Activated CD4-positive, alpha-beta T cell treated with anti-CD3 and anti-CD28 coated beads for 36 hours (primary cell): ENCODE measurements at places on chromosomes 2 and 18.

DNA sequence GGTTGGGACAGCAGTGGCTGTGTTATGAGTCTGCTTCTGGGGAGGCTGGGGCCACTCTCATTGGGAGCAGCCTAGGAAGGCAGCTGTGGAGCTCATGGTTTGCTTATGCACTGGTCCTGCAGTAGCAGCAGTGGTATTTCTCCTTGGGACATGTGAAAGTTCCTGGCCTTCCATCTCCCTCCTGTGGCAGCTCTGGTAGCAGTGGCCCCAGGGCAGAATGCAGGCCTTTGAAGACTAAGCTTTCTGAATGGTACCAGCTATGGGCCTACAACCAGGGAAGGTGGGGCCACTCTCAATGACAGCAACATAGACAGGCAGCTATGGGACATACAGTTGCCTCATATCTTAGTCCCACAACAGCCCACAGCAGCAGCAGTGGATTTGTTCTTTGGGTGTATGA lies 117.3 kb upstream of the VWC2L start:
- DNase-seq = no peak

DNA sequence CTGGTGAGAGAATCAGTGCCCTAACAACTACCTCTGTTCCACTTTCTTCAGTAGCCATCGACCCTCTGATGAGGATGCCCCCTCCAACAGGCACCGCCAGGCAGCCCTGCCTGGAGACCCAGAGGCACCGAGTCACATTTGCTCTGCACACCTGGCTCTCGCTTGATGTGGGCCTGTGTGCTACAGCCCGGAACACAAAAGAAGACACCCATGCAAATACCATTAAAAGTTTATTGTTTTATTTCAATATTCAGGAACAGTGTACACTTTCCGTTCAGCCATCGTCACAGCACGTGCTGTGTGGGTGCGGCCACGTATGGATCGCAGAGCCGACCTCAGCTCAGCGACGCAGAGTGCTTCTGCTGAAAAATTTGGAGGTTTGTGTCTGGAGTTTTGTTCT lies 154.0 kb downstream of the MBP start:
- no peak for DNase-seq

GRCh38 chr18:26181343-26181826 lies 44.9 kb upstream of the TAF4B start:
- no peak for DNase-seq

GRCh38 chr2:1748176-1748740 lies 3.9 kb upstream of the PXDN start:
- no peak for DNase-seq

- no peak for DNase-seq
These were observed 73.5 kb downstream of the FIGN start for GRCh38 chr2:163662141-163662780.

GRCh38 chr2:121376535-121377250 lies 91.7 kb upstream of the TFCP2L1 start:
- no peak for DNase-seq

DNA sequence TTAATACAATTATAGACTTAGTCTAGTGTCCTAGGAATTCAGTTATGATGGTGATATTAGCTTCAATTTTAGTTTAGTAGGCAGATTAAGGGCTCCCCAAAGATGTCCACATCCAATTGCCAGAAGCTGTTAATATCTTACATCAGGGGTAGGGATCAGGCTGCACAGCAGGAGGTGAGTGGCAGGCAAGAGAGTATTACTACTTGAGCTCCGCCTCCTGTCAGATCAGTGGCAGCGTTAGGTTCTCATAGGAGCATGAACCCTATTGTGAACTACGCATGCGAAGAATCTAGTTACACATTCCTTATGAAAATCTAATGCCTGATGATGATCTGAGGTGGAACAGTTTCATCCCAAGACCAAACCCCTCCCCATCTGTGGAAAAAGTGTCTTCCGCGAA lies 54.9 kb downstream of the NYAP2 start:
- no peak for DNase-seq

DNA sequence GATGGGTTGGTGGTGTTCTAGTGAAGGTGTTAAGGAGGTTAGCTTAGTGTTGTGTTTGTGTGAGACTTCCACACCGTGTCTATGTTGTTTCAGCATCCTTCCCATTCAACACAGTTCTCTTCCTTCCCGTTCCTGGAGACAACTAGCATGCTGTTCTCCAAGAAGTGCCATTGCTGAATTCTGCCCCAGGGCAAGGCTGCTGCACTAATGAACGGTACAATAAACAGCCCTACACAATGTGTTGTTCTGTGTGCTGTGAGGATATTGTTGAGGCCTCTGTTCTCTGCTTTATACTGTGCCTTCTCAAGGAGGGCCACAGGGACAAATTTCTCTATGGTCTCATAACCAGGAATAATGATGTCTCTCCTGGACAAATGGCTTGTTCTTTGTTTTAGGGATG lies 39.8 kb upstream of the ZEB2 start:
- DNase-seq = no peak

DNA sequence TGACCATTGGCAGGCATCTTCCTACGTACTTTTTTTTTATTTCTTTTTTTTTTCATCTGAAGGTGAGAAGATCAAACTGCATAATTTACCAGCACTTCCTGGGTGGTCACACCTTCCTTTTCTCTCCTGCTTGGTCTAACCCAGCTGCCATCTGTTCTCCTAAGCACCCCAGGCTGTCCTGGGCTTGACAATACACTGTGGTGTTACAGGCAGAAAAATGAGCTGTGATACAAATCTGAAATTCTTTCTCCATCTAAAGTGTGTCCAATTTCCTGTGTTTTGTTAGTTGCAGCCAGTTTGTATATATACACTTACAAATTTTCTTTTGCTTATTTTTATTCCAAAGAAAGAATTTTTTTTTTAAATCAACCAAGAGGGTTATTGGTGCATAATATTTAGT lies 786.0 kb upstream of the ZEB2 start:
- DNase-seq = no peak

- DNase-seq = no peak
These were observed 3.6 kb upstream of the IL1A start for GRCh38 chr2:112787729-112788393.

- DNase-seq = no peak
These were observed 53.5 kb downstream of the RASGRP3 start for GRCh38 chr2:33529771-33530481.

DNA sequence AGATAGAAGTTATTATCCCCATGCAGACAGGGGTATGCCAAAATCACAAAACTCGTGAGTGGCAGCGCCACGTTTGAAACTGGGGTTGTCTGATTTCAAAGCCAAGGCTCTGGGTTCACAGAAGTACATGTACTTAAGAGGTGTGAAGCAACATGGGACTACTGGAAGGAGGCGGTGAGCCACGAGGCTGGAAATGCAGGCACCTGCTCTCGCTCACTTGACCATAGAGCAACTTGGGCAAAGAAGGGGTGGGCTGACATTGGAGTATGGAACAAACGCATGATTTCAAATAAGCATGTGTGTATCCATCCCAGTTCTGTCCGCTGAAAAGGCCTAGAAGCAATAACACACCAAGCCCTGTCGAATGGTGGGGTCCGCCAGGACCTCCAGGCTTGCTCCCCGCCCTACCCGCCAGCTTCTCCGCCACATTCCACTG lies 593 bp upstream of the ACTR2 start:
- DNase-seq = no peak

- DNase-seq = no peak
These were observed 50.0 kb downstream of the ZFP36L2 start for GRCh38 chr2:43176449-43176848.

DNA sequence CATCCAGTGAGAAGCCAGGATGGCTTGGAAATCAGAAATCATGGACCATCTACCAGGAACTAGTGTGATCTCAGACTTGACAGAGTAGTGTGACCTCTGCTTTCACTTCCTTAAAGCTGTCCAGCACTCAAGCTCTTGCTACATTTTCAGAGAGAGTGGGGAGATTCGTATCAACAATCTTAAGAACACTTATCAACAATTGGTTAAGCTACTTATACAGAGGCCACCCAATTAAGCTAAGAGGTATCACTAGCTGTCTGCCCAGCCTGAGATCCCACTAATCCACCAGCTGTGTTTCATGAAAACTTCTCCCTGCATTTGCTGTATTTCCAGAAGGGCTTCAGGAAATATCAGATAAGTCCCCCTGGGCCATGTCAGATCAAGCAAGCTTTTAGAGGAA lies 4.2 kb downstream of the RPRM start:
- no peak for DNase-seq

- no peak for DNase-seq
These were observed 1.4 kb downstream of the KCNS3 start for GRCh38 chr2:17879913-17880274.

DNA sequence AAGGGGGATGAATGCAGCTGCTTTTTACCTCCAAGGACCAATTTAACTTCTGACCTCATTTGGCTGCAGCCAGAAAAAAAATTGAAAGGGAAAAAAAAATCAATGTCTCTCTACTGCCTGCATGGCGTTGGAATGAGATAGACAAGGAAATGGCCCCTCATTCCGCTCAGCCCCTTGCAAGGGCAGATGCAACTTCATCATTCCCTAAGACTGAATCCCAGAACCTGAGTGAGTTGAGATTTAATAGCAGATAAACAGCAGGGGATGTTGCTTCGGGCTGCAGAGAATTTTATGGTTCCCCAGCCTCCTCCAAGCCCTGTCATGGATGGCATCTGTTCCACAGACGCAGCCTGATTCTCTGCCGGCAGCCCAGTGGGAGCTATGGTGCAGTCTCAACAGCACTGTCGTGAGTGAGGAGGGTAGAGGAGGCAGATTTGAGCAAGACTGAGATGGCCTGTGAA lies 49.0 kb downstream of the CAPN13 start:
- DNase-seq = no peak

GRCh38 chr2:12604341-12604740 lies 112.4 kb upstream of the TRIB2 start:
- no peak for DNase-seq
